NCI-H774 (cell line): ENCODE measurements at places on chromosomes 5 and 9.

- DNase-seq, result peak; percentile 32
These were observed 53.4 kb upstream of the SUB1 start for GRCh38 chr5:32531885-32532520.

- peak; percentile 12 for DNase-seq
These were observed 218.1 kb upstream of the WWC1 start for GRCh38 chr5:168073311-168073710.

DNA sequence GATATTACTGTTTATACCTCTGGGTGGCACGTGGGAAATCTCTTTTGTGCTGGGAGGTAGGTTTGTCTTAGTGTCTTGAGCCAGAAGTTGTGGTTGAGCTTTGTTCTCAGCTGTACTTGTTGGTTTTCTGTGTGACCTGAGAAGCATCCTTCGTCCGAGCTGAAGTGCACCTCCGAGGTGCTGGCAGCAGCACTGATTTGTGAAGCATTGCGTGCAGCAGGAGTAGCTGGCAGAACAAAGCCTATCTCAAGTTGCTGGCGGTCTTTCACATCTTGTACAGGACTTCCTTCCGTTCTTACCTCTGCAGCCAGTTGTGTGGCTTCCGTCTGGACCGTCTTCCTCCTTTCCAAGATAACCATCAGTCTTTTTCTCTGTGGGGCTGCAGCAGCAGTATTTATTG, 4.3 kb downstream of the PRRC2B start:
- DNase-seq, result no peak

GRCh38 chr5:58094031-58094430, 365.9 kb downstream of the PLK2 start:
- no peak for DNase-seq

- no peak for DNase-seq
These were observed 41.6 kb upstream of the EXOC3 start for GRCh38 chr5:401146-402034.
